ENCODE measurements at places on chromosomes 16 and 17.

GRCh38 chr16:54957403-54958166, 26.9 kb downstream of the IRX5 start:
- peak; percentile 46 for DNase-seq

GRCh38 chr17:77286641-77287431, 146.1 kb downstream of the SEC14L1 start:
- DNase-seq: no peak

- no peak for DNase-seq
These were observed 268.6 kb upstream of the FOXF1 start for GRCh38 chr16:86241681-86242080.

GRCh38 chr17:51427856-51428255, 167.5 kb downstream of the UTP18 start:
- peak; percentile 46 for DNase-seq

DNA sequence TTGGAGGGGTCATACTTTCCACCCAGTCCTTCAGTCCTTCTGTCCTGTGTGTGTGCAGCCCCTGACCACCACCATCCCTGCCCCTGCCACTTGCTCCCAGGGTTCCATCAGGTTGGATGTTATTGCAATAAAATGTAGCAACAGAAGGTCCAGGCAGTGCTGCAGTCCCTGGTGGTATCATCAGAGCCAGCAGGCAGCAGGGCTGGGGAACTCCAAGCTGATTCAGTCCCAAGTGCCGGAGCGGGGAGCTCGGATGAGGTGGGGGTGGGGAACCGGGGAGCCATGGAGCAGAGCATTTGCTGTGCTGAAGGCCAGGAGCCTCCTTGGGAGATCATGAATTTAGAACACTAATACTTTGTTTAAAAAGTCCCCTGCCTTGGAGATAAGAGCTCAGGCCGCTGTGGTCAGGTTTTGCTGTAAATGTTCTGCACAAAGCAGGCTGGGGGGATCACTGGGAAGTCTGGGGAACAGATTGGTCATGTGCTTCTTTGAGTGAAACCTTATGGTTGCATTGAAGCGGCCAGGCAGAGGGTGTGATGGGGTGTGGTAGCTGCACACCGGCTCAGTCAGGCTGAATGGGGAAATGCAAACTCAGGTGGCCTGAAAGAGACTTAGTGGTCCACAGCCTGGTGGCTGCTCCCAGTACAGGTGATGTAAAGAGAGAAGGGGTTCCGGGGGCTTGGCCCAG, 225.9 kb downstream of the SEC14L1 start:
- DNase-seq: no peak

DNA sequence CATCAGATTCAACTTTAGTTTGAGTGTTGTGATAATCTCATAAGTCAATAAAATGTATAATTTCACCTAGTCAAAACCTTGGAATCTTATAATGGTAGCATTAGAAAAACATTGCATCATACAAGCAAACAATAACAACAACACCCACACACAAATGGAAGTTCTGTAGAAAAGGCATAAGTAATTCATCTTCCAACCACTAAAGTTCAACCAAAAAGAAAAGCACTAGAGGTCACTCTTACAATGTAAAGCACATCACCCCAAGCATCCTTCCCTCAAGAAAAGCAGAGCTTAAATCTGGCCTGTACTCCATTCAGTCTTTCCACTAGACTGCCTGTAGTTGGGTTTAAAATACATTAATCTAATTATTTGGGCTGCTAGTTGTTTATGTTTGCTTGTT, 1.8 kb downstream of the CNTNAP4 start:
- no peak for DNase-seq

- DNase-seq: no peak
These were observed 5.9 kb upstream of the CCDC154 start for GRCh38 chr16:1450218-1450617.

DNA sequence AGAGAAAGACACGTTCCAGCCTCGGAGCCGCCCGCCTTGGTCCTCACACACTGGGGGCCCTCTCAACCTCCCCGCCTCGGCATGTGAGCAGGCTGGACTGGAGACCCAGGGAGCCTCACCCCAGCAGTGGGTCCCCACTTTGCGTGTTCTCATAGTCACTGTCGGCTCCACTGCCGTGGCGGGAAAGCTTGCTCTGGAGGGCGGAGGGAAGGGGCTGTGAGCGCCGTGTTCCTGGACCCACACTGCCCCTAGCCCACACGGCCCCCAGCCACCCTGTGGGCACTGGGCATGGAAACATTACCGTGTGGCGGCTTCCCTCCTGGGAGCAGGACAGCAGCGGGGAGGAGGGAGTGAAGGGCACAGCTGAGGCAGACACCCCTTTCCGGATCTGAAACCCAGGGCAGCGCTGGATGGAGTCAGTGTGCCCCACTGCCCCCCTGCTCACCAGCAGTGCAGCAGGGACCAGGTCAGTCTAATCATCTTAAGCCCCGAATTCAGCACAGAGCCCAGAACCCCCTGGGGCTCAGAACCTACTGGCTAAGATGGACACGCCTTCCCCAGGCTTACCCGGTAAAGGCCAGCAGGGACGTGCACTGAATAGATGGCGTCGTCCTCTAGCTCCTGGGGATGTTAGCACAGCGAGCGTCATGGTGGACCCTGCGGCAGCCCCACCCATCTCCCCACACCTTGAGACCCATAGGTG, 7.2 kb downstream of the TP53I13 start:
- DNase-seq: no peak

DNA sequence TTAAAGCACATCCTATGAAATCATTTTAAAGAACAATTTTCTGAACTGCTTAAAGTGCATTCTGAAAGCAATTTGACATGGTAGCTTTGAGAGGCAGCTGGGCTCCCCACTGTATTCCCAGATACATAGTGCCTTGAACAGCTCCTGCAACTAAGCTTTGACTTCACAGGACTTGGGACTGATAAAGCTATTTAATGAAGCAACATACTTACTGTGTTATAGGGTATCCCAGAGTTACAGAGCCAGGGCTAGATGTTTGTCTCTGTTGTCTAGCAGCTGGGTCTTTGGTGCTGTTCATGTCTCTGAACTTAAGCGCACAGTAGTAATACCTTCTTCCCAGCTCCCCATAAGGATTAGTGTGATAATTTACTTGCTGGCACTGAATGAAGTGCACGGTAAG, 862 bp downstream of the ACSM1 start:
- no peak for DNase-seq

DNA sequence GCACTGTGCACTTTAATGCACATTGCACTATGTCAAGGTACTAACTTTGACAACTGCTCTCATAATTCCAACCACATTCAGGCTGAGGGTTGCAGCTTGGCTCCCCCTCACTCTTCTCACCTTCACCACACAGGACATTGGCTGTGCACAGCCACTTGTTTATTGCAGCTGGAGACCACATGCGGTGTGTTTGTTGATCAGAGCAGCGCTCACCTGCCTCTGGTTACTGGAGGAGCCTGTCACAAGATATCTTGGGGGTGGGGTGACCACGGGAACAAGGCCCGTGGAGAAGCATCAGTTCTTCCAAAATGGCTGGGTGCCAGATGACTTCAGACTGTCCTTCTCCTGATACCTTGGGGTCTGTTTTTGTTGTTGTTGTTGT, 10.6 kb upstream of the CCL5 start:
- no peak for DNase-seq

DNA sequence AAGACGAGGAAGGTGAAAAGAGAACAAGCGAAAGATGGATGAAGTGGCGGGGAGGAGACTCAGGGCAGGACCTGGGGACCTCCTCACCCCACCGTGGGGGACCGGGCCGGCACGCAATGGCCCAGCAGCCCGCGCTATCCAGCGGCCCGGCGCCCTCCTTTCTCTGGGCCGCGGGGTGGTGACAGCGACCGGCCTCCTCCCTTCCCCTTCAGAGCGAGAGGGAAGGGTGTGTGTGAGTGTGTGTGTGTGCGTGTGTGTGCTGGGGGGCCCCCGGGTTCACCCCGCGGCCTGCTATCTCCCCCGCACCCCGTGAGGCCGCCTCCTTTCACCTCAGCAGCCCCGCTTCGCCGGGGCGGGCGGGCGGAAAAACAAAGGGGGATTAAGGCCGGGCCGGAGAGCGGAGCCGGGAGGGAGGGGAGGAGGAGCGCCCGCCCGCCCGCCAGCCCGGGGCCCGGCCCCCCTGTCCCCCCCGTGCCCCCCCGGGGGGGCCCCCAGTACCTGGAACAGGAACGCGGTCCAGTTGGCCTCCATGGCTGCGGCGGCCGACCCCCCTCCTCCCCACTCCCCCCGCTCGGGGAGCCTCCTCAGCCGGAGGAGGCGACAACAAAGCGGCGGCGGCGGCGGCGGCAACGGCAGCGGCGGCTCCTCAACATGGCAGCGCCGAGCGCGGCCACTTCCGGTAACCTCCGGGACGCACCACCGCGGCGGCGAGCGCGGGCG, at the start of gene VEZF1:
Gene VEZF1, minus strand, starts transcription at position 674 of the 720 bp plus-strand sequence. Its CDS starts 143 bp downstream, at position 531.
- DNase-seq: peak; percentile 76

- DNase-seq: no peak
These were observed 106.8 kb downstream of the CCDC182 start for GRCh38 chr17:57638284-57638683.

- DNase-seq: peak; percentile 67
These were observed 24.4 kb downstream of the SREBF1 start for GRCh38 chr17:17812211-17813054.

- DNase-seq: no peak
These were observed 572 bp downstream of the MPG start for GRCh38 chr16:78444-79150.

GRCh38 chr17:59492091-59492451, 73.3 kb upstream of the DHX40 start:
- DNase-seq: no peak

Measured in hematopoietic multipotent progenitor cell (in vitro differentiated cells).